ENCODE measurements at places on chromosomes 13 and 19.

DNA sequence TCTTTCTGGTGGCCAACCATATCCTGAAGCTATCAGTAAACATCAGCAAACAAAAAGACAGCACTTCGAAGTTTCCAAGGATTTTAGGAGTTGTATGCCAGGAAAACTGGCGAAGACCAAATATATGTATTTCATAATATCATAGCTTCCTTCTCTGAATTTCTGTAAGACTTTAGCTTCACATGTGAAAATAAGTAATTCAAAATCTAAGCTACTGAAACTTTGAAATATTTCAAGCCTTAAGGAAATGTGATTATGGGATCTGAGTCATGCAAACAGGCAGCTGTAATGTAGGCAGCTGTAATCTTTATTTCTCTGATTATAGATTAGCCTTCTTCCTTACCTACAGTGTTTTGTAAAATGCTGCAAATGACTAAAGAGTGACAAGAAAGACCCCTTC, 70.7 kb upstream of the ANKRD10 start:
- DNase-seq = no peak

DNA sequence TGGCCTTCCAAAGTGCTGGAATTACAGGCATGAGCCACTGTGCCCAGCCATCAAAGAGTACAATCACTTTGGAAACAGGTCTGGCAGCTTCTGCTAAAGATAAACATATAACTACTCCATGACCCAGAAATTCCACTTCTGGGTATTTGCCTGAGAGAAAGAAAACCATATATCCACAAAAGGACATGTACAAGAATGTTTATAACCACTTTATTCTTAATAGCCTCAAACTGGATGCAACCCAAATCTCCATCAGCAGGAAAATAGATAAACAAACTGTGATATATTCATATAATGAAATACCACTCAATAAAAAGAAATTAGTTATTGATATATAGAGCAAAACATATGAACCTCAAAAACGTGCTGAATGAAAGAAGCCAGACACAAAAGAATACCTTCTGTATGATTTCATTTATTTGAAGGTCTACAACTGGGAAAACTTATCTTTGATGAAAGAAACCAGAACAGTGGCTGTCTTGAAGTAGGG, 40.5 kb downstream of the TEX26 start:
- DNase-seq = no peak

DNA sequence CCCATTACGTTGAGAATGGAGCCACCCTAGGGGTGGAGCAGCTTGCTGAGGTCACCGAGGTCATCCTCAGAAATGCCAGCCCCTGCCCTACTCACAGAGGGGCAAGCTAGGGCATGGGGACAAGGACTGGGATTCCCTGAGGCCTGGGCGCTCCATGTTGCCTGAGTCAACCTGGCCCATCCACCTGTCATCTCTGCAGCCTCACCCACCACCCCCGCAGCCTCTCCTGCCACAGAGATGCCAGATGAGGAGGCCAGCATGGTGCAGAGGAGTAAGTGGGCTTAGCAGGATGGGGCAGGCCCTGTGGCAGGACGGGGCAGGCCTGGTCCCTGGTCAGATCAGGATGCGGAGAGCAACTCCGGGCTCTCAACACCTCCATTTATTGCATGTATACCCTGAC, 9.5 kb downstream of the NKPD1 start:
- no peak for DNase-seq

- DNase-seq = no peak
Measured at GRCh38 chr13:92719868-92720267, 506.7 kb upstream of the GPC6 start.

GRCh38 chr13:23460309-23460708, 26.8 kb upstream of the SACS start:
- no peak for DNase-seq

GRCh38 chr13:80329250-80329649, 11.7 kb downstream of the SPRY2 start:
- DNase-seq = no peak

DNA sequence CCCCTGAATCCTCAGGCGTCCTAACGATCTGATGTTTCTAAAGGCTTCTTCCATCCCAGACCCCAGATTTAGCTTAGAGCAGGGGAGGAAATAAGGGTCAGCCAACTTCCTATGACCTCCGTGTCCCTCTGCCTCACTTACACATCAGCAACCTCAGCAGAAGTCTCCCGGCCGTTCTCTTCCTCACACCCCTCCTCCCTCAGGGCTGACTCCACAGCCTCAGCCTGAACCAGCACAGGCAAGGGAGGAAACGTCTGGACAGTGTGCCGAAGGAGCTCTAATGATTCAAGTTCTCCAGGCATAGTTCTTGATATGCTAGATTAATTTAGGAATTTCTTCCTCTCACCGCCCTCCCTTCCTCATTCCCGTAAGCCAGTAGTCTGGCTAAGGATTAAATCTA, 121.4 kb downstream of the NUFIP1 start:
- DNase-seq = no peak

GRCh38 chr13:40329781-40330485, 336.5 kb downstream of the FOXO1 start:
- DNase-seq = no peak

GRCh38 chr13:65677906-65678305, 1552.2 kb downstream of the PCDH9 start:
- no peak for DNase-seq

GRCh38 chr19:45469945-45470761, 2.4 kb downstream of the FOSB start:
- DNase-seq = no peak

GRCh38 chr19:46056536-46056935, 15.7 kb upstream of the IGFL4 start:
- DNase-seq = no peak

GRCh38 chr19:34475026-34475974, 6.3 kb upstream of the WTIP start:
- no peak for DNase-seq

- DNase-seq = no peak
Measured at GRCh38 chr19:4550479-4551050, 8.9 kb downstream of the SEMA6B start.

- no peak for DNase-seq
Measured at GRCh38 chr19:33376423-33376822, 2.9 kb downstream of the CEBPG start.

DNA sequence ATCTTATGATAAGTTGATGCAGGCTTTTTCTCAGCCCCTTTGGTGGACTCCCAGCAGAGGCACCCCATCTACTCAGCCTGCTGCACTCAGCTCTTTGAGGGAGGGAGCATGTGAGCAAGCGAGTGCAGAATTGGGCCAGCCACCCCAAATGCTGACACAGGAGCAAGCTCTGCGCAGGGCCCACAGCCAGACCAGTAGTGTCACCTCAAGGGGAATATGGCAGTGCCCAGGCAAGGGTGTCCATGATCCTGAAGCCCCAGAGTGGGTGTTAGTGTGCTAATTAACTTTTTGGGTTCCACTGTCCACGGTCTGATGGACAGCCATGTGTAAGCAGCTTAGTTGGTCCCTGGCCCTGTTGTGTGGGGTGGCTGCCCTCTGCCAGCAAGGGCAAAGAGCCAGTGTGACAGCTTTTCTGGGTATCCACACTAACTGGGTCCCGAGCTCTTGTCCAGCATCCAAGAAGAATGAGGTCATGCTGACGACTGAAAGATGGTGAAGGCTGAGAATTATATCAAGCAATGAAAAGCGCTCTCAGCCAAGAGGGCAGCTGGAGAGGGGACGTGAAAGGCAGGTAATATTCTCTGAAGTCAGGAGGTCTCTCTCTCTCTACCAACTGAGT, 898.3 kb upstream of the PCDH9 start:
- DNase-seq = no peak

GRCh38 chr13:24306632-24307031, 2.7 kb upstream of the C1QTNF9 start:
- no peak for DNase-seq

DNA sequence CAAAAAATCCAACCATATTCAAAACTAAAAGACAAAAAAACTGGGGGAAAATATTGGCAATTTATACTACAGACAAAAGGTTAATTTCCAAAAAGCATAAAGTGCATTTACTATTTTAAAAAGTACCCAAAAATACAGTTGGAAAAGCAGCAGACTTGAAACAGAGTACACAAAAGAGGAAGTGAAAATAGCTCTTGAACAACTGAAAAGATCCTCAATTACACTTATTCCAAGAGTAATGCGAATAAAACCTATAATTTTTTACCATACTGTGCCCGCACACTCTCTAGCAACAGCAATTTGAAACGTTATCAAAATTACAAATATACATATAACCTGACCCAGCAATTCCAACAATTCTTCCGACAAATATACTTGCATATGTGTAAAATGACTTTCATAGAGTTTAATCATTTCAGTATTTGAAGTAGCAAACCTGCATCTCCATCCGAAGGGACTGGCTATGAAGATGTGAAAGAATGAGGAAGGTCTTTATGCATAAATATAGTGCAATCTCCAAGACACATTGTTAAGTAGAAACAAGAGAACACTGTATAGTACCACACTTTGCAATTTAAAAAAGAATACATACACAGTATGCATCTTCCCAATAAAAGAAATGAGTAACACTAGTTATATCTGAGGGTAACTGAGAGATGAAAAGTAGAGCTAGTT, 25.4 kb downstream of the ALG5 start:
- DNase-seq = no peak

GRCh38 chr13:45367358-45367757, 26.4 kb upstream of the TPT1 start:
- DNase-seq = peak; percentile 62

GRCh38 chr13:44523146-44524015, 52.7 kb downstream of the TSC22D1 start:
- DNase-seq = no peak

DNA sequence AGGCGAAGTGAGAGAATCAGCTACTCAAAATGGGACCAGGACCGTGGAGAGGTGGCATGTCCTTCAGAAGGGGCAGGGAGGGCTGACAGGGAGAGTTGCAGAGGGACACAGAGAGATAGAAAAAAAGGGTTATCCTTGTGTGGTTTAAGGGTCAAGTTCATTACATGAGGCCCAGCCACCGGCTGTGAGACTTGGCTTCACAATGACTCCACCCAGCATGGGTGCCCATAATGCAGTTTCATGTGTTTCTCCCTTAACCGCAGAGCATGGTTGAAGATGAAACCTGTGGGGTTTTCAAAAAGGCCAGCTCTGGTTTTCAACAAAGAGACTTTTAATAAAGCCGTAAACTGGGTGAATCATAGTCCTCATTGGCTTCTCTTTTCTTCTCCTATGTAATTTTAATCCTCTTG, 164.6 kb downstream of the KLF5 start:
- DNase-seq = no peak

DNA sequence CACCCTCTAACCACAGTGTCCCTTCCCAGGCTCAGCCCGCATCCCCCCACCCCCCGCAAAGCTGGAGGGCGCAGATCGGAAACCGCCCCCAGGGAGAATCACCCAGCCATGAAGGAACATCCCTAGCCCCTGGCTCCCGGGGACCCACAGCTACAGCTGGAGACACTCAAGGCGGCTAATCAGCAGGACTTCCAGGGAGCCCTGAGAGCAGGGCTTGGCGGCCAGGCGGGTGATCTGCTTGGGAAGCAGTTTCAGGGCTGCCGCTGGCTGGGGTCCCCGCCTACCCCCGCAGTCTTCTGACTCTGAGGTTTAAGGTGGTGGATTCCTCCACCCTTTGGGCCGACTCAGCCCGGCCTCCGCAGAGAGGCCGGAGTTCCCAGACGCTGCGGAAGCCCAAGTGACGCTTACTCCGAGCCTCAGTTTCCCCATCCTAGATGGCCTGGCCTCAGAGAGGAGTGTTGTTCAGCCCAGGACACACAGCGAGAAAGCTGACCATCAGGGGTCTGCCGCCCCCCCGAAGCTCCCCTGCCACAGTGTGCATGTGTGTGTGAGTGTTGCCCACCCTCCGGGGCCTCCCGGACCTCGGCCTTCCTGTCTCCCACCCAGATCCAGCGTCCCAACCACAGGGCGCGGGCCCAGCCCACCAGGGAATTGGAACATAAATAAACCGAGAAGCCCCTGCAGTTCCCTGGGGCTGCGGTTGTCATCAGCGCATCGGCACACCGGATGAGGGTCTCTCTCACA, 9.8 kb downstream of the FUT6 start:
- no peak for DNase-seq

GRCh38 chr19:23784274-23784673, 25.6 kb upstream of the ZNF681 start:
- no peak for DNase-seq

DNA sequence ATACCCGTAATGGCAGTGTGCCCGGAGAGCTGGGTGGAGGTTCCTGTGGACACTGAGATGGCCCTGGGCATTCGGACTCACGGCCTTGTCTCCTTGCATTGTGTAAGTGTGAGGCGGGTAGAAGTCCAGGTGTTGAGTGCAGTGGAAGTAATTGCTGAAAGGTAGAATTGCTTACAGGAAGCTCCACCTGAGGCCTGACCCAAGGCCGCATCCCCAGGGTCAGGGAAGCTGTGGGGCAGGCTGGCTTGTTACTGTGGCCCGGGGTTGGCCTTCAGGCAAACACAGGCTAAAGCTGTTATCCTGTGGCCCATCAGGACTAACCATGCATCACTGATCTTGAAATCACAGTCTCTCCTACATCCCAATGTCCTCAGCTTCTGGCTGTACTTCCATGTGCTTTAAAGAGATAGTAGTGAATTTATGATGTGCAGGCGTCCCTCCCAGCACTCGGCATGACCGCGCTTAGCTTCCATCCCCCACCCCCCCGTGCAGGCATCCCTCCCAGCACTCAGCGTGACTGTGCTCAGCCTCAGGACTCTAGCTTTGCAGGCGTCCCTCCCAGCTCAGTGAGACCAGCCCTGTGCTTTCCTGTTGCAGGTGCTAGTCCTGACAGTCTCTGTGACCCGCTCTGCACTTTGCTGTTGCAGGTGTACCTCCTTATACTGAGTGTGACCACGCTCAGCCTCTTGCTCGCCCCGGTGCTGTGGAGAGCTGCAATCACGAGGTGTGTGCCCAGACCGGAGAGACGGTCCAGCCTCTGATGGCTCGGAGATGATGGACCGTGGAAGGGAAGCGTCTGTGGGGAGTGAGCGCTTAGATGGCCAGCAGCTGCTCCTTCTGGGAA, 35.6 kb upstream of the TFDP1 start:
- no peak for DNase-seq

- DNase-seq = no peak
Measured at GRCh38 chr13:77338329-77338728, 11.4 kb upstream of the MYCBP2 start.

GRCh38 chr19:48461982-48462655, 6.7 kb downstream of the KCNJ14 start:
- DNase-seq = no peak

DNA sequence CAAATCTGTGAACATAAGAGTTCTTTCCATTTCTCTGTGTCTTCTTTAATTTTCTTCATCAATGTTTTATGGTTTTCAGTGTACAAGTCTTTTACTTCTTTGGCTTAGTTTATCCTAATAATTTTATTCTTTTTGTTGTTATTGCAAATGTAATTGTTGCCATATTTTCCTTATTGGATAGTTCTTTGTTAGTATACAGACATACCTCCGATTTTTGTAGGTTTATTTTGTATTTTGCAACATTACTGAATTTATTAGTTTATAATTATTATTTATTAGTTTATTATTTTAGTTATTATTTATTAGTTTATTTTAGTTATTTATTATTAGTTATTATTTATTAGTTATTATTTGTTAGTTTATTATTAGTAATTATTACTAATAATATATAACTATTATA, 43.4 kb downstream of the WTIP start:
- DNase-seq = no peak

GRCh38 chr13:101881593-101881992, 429.1 kb downstream of the ITGBL1 start:
- DNase-seq = no peak
